ENCODE measurements at places on chromosomes 2 and 18. TPM values are rescaled to one million over a fixed set of nuclear protein-coding genes. Genes with fewer than 3 reads are reported as not detected.

- no peak for DNase-seq
Observed at GRCh38 chr2:128603411-128603924, 284.8 kb upstream of the HS6ST1 start.

- DNase-seq, result no peak
Observed at GRCh38 chr2:74457549-74458131, 598 bp upstream of the WBP1 start.

DNA sequence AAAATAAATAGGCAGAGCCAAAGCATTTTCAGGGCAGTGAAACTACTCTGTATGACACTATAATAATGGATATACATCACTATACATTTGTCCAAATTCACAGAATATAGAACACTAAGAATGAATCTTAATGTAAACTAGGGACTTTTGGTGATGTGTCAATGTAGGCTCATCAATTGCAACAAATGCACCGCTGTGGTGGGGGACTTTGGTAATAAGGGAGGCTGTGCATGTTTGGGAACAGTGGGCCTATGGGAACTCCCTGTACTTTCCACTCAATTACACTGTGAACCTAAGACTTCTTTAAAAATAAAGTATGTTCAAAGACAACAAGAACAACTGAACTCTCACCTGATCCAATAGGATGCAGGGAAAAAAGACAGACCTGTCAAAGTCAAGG lies 220.7 kb downstream of the CMPK2 start:
- DNase-seq, result no peak

DNA sequence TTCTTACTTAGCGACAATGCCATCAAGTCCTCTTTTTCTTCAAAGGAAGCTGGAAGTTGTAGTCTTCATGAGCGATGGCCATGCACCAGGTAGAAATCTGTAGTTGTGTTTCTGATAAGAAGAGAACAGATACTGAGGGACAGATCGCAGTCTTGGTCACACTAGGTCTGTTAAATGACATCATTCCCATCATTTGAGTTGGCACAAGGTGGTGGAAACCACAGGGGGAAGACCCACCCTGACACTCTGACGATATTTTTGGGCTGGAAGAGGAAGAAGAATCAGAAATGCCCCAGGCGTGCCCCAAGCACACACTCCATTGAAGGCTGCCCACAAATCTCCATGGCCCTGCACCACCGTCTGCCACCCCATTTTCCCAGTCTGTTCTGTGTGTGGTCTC lies 89.0 kb upstream of the BOD1L2 start:
- DNase-seq, result no peak

- DNase-seq, result no peak
Observed at GRCh38 chr2:1697601-1698000, 46.7 kb downstream of the PXDN start.

GRCh38 chr2:48134704-48135103 lies 228.4 kb upstream of the FBXO11 start:
- DNase-seq, result no peak

DNA sequence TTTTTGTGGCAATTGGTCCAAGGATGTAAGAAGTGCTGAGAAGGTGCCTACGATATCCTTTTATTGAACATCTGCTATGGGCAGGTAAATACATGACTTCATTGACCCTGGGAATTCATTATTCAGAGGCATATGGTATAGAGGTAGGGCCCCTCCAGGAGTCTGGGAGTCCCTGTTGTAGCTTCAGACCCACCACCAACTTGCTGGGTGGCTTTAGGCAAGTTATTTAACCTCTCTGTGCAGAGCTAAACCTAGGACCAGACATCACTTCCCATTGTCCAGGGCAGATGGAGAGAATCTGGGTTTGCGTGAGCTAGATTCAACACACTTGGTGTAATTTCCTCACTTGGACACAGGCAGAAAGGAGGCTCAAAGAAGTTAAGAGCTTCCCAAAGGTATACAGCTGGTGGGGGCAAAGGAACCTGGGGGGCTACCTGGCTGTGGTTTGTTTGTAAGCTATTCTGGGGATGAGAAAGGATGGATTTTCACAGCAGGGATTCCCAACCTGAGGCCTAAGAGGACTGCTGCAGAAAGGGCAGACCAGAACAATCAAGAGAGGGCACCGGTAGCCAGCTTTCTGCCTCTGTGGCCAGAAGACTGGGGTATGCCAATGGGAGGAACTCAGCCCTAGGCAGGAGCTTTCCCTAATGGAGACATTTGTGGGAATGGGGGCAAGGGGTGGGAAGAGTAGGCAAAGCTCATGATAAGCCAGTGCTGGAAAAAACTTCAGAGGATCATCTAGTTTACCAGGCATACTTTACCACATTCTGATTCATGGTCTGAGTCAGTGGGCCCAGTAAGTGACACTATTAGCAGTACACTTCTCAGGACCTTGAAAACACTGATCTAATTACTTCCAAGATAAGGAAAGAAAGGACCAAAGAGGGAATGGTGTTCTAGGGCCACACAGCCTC lies 102.7 kb upstream of the SMAD2 start:
- DNase-seq, result no peak

DNA sequence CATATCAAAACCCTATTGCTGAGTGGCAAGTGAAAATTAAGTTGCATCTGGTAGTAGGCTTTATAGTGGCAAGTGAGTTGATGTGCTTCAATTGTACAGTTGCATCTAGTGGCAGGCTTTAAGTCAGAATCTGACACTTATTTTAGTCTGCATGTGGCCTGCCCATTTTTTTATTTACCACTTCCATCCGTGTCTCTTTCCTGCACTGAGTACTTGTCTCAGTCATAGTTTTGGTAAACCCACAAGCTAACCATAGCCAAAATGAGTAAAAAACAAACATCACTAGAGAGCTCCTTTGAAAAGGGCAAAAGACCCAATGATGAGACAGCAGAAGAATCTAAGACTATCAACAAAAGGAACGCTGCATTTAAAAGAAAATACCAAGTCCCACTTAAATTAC lies 96.0 kb upstream of the CRACDL start:
- no peak for DNase-seq

GRCh38 chr18:3773303-3773702 lies 323.3 kb downstream of the TGIF1 start:
- no peak for DNase-seq

DNA sequence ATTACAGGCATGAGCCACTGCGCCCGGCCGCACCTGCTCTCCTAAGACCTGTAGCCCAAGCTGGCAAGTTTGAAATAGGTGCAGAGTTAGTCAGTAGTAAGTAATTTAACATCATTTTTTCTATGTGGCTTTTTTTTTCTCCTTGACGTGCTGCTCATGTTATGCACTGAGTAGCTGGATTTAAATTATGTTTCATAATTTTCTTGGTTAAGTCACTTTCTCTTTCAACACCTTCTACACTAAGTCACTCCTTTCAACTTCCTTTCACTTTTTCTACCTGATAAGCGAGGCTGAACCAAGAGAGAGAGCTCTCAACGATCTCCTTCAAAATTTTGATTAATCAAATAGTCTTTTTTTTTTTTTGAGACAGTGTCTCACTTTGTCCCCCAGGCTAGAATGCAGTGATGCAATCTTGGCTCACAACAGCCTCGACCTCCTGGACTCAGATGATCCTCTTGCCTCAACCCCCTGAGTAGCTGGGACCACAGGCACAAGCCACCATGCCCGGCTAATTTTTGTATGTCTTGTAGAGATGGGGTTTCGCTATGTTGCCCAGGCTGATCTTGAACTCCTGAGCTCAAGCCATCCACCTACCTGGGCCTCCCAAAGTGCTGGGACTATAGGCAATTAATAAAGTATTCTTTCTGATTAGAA lies 13.1 kb downstream of the CASP8 start:
- DNase-seq, result no peak

Gene HOXD11
- 44.8 TPM for polyA plus RNA-seq

Gene MPP4
- 0.19 TPM for polyA plus RNA-seq

Gene MAP3K19
- 0.36 TPM for polyA plus RNA-seq

Gene GCG
- polyA plus RNA-seq, result not detected

Gene STPG4
- not detected for polyA plus RNA-seq

Gene PLEKHH2
- 18.9 TPM for polyA plus RNA-seq
